ENCODE measurements at places on chromosomes 4 and X.

GRCh38 chr4:105714932-105715331, 6.3 kb downstream of the GSTCD start:
- DNase-seq: no peak

- no peak for DNase-seq
These were observed 7.8 kb upstream of the WDR1 start for GRCh38 chr4:10124167-10124930.

- DNase-seq: no peak
These were observed 81.1 kb upstream of the SH3RF1 start for GRCh38 chr4:169351872-169352271.

DNA sequence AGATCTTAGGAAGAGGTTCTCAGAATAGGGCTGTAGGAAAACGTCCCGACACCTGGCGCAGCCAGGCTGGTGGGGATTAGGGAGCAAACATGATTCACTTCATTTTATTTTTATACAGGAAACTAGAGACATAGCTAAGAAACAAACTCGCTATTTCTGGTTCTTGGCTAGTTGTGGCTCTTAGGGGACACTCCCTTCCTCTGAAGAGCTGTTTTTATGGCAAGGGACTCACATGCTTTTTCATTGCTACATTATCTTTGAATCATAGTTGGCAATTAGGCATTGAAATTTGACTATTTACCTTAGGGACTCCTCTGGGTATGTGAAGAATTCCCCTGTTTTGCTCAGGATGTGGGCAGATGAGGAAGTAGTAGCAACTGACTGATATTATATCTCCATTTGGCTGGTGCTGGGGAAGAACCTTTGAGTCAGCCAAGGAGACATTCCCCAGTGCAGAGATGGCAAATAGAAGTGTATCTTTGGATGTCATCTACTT, 174.5 kb downstream of the SMIM20 start:
- DNase-seq: peak; percentile 40

DNA sequence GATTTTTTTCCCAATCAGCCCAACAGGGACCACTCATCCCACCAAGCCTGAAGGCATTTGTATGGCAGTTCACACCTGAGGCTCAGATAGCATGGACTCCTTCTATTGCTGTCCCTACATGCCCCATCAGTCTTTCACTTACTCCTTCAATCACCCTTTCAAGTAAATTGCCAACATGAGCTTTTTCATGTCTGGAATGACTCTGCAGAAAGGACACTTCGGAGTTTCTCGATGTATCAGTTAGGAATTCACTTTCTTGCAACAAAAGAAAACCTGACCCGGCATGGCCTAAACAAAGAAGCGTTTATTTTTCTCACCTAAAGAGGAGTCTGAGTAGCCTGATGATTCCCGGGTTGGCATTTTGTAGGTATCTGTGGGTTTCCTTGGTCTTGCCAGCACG, 38.6 kb downstream of the RXFP1 start:
- no peak for DNase-seq

- DNase-seq: no peak
These were observed 585.0 kb downstream of the STPG2 start for GRCh38 chr4:97558204-97558778.

DNA sequence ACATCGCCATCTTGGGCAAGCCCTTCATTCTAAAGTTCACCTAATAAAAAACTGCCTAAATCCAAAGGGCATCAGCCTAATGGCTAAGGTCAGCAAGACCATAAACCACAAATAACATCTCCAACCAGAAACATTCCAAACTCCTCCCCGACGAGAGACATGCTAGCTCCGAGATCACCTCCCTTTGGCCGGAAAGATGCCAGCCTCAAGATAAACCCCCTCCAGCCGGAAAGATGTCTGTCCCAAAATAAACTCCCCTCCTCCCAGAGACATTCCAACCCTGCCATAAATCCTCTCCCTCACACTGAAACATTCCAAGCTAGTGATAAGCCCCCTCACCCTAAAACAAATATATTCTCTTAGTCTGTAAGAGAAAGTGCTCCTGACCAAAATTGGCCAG, 13.3 kb upstream of the DYNLT3 start:
- no peak for DNase-seq

- DNase-seq: no peak
These were observed 17.3 kb upstream of the LSM6 start for GRCh38 chr4:146158036-146158745.

DNA sequence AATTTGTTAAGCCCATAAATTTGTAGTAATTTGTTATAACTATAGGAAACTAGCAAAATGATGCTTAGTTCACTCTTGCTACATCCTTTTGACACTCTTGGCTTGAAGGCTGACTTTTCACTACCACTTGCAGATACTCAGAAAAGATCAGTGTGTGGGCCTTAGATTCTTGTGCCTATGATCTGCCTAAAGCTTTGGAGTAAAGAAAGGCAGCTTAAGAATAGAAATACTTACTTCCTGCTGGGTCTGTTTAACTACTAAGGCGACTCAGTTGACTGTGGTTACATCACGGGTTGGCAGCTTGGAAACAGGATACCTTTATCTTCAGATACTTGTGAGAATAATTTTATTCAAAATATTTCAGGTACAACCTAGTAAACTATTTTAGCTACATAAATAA, 201.4 kb upstream of the FMR1 start:
- no peak for DNase-seq

- no peak for DNase-seq
These were observed 287.4 kb downstream of the CHIC1 start for GRCh38 chrX:73850124-73851013.

DNA sequence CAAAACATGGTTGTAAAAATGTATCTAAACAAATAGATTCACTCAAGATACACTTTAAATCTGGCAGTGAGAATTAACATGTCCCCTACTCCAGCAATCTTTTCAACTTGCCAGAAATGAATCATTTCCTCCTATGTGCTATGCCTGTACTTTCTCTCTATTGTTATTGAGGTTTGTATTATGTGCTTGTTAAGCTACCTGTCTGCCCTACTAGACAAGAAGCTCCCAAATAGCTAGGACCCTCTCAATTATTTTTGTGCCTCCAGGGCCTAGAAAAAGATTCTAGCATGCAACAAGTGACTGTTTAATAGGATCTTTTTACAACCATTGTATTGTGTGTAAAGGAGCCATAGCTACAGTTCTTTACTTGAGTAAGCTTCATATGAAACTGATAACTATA, 3.5 kb upstream of the SAP30 start:
- DNase-seq: no peak

DNA sequence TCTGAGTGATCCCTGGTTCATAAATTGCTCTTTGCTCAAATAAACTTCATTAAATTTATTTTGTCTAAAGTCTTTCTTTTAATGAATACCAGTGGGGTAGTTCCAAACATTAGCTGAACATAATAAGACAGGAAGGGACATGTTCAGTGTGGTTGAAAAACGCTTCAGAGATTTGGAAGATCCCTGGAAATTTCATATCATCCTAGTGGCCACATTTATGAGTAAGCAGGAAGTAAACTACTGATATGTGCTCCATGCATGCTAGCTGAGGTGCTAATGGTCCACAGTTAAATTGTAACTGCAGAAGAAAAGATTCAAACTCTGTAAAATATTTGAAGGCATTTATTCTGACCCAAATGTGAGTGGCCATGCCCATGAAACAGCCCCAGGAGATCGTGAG, 1328.7 kb downstream of the ADGRL3 start:
- no peak for DNase-seq

DNA sequence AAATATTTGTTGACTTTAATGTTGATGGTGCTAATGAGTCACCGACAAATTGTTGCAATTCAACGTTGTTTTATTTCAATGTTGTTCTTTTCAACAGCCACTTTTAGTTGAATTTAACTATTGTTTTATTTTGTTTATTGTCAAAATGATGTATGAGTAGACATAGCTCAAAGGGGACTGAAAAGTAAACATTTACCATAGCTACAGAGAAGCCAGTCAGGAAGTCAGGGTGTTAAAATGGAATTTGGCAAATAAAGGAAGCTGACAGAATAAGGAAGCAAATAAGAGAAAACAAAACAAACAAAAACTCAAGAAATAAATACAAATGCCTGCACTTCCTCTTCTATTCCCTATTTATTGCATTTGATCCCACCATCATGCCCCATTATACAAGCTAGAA, 648.4 kb upstream of the HTR2C start:
- no peak for DNase-seq

- no peak for DNase-seq
These were observed 67.4 kb upstream of the QRFPR start for GRCh38 chr4:121448231-121448630.

GRCh38 chr4:39466747-39467146, 7.9 kb downstream of the LIAS start:
- DNase-seq: no peak

- no peak for DNase-seq
These were observed 4.6 kb downstream of the TXK start for GRCh38 chr4:48129307-48130014.

DNA sequence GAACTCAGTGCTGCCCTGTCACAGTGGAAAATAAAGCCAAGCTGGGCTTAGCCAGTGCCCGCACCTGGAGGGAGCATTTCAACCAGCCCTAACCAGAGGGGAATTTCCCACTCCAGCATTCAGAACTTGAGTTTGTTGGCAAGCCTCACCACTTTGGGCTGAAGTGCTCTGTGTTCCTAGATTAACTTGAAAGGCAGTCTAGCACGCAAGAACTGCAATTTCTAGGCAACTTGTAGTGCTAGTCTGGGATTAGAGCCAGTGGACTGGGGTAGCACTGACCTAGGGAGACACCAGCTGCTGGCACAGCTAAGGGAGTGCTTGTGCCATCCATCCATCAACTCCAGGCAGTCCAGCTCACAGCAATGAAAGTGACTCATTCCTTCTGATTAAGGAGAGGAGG, 1060.6 kb upstream of the GRID2 start:
- no peak for DNase-seq

DNA sequence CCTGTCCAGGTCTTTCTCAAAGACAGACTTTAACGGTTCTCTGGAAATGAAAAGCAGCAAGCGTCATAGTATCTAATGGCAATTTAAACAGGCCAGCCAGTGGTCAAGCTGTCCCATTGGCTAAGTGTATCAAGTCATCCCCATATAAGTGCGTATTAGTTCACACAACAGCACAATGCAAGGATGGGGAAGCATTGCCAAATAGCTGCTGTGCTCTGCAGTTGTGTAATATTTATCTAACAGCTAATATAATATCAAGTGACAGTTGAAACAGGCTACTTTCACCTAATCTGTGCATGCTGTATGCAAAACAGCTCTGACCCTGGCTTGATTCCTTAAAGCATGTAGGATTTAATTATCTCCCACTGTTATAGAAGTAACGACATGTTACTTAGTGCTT, 134.8 kb upstream of the PPARGC1A start:
- no peak for DNase-seq

- no peak for DNase-seq
These were observed 98.6 kb upstream of the LANCL3 start for GRCh38 chrX:37472836-37473235.

DNA sequence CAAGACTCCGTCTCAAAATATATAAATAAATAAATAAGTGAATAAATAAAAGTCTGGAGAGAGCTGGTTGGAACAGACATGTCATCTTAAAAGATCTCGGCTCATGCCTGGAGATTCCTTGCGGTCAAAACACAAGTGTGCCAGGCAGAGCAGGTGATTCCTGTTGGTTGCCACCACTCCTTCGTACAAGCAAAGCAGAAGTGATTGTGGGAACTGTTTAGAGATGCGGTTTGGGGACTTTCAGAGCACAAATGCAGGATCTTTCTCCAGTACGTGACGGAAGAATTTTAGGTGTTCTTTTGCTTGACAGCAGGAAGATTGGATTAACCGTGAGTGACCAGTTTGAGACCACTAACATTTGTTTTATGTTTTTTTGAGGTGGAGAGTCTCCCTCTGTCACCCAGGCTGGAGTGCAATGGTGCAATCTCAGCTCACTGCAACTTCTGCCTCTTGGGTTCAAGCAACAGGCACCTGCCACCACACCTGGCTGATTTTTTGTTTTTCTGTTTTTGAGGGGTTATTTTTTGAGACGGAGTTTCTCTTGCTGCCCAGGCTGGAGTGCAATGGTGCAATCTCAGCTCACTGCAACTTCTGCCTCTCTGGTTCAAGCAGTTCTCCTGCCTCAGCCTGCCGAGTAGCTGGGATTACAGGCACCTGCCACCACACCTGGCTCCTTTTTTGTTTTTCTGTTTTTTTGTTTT, 2.8 kb upstream of the CRLF2 start:
- no peak for DNase-seq

- DNase-seq: peak; percentile 28
These were observed 888 bp downstream of the RAB28 start for GRCh38 chr4:13483136-13483767.

- no peak for DNase-seq
These were observed 46.6 kb downstream of the AFM start for GRCh38 chr4:73528171-73528570.

GRCh38 chr4:110623718-110624397, 981 bp upstream of the PITX2 start:
- DNase-seq: no peak

DNA sequence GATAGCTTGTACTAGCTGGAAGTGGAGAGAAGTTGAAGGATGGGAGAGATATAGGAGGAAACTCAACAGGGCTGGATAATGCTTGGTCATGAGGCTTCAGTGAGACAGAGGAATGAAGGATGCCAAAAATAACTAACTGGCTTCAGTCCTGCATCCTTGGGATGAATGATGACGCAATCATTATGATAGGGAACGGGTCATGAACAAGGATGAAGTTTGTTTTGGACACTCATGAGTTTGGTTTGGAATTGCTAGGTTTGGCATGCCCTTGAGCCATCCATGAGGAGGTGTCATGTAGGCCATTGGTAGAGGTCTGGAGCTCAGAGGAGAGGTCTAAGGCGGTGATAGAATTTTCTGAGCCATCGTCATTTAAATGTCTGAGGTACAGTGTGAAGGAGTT, 160.0 kb upstream of the NHS start:
- DNase-seq: no peak

- no peak for DNase-seq
These were observed 182.4 kb upstream of the MBNL3 start for GRCh38 chrX:132671229-132671641.

DNA sequence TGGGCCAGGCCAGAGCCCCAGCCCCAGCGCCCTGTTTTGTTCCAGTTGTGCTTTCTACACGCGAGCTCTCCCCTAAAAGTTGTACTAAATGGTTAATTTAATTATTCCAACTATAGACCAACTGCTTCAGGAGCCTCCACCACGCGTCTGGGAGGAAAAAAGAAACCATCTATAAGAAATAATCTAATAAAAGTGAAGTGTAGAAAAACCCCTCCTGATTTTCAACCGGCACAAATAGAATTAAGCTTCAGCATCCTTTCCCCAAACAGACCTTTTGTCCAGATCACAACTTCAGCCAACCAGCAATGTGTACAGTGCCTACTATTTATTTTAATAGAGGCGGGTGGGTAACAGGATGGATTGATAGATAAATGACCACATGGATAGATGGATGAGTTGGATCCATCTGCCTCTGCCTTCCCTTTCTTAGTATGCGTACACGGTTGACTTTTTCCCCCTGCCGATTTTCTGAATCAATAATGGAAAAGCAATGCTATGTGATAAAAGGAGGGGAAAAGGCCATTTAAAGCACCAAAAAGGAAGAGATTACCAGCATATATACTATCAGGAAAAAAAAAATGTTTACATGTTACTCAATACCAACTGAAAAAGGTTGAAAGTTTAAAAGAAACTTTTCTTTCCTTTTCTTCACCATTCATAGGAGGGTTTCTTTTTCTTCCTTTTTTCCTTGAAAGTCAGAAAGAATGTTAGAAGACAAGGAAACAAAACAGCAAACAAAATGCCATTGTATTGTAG, 3.7 kb upstream of the PHOX2B start:
- no peak for DNase-seq

Measured in AG09319 (cell line).